ENCODE measurements at places on chromosomes 3 and 15. TPM values are rescaled to one million over a fixed set of nuclear protein-coding genes. Genes with fewer than 3 reads are reported as not detected.

The SNURF gene
- 23.7 TPM for polyA plus RNA-seq

The SI gene
- not detected for polyA plus RNA-seq

The HACD2 gene
- 38.3 TPM for polyA plus RNA-seq

The FAM131A gene
- polyA plus RNA-seq = 12.4 TPM
